ENCODE measurements at places on chromosomes 7 and 10. TPM values are rescaled to one million over a fixed set of nuclear protein-coding genes. Genes with fewer than 3 reads are reported as not detected.

The HOXA11 gene
- 0.13 TPM for total RNA-seq

The PON1 gene
- total RNA-seq: not detected

The HGF gene
- total RNA-seq: 51.1 TPM

The DENND2A gene
- 4.8 TPM for total RNA-seq

The H2BK1 gene
- not detected for total RNA-seq

The CELF2 gene
- total RNA-seq: 18.1 TPM

The TMEM26 gene
- total RNA-seq: 0.40 TPM

The OR2A12 gene
- not detected for total RNA-seq

The CASP7 gene
- 19.8 TPM for total RNA-seq

The NSUN6 gene
- total RNA-seq: 5.7 TPM

The ANKRD16 gene
- total RNA-seq: 14.1 TPM

The ABCB1 gene
- total RNA-seq: 1.5 TPM

The SMARCD3 gene
- 37.1 TPM for total RNA-seq

The MOGAT3 gene
- total RNA-seq: not detected

The MRPS24 gene
- total RNA-seq: 54.7 TPM

The ASZ1 gene
- not detected for total RNA-seq

The TAF3 gene
- 1.9 TPM for total RNA-seq

The ACSL5 gene
- 1.4 TPM for total RNA-seq

The CACNB2 gene
- 0.20 TPM for total RNA-seq

The LIPK gene
- total RNA-seq: not detected

The UCN3 gene
- total RNA-seq: not detected

The GBX1 gene
- total RNA-seq: not detected

The SGCE gene
- 116 TPM for total RNA-seq

The PLEKHS1 gene
- total RNA-seq: not detected

The TAS2R4 gene
- total RNA-seq: 1.9 TPM

The OR9A2 gene
- not detected for total RNA-seq

The FRMPD2 gene
- 0.20 TPM for total RNA-seq

The PIP gene
- total RNA-seq: not detected

The FAM25G gene
- not detected for total RNA-seq

The OLAH gene
- 0.26 TPM for total RNA-seq

The PLCE1 gene
- 2.5 TPM for total RNA-seq

The CPA1 gene
- total RNA-seq: 0.39 TPM

The NUP42 gene
- total RNA-seq: 28.7 TPM

The TMEM196 gene
- total RNA-seq: not detected

The SYNPO2L gene
- total RNA-seq: not detected

The KCNMA1 gene
- total RNA-seq: 116 TPM

The THSD7A gene
- 0.17 TPM for total RNA-seq

The MGMT gene
- 9.4 TPM for total RNA-seq

The PNLIPRP3 gene
- not detected for total RNA-seq

The DOCK4 gene
- total RNA-seq: 20.3 TPM

The XPNPEP1 gene
- 185 TPM for total RNA-seq

The KLF14 gene
- total RNA-seq: not detected

The WIPF3 gene
- 0.07 TPM for total RNA-seq

The SDK1 gene
- 0.78 TPM for total RNA-seq

The SDHAF3 gene
- total RNA-seq: 4.3 TPM

The NRG3 gene
- not detected for total RNA-seq

The DNAJC1 gene
- total RNA-seq: 58.9 TPM

The MEPCE gene
- 30.4 TPM for total RNA-seq

The NPY4R2 gene
- not detected for total RNA-seq

The PCDH15 gene
- total RNA-seq: not detected

The IMPDH1 gene
- total RNA-seq: 108 TPM

The ZNF804B gene
- not detected for total RNA-seq

The PVRIG gene
- total RNA-seq: not detected

The ANKRD7 gene
- total RNA-seq: 0.20 TPM

The CCL24 gene
- total RNA-seq: not detected

The RPEL1 gene
- total RNA-seq: not detected

The GPR37 gene
- total RNA-seq: 1.5 TPM
